Right renal cortex interstitium (tissue), 3 donors: ENCODE measurements at places on chromosomes 16 and 17. TPM values are rescaled to one million over a fixed set of nuclear protein-coding genes. Genes with fewer than 3 reads are reported as not detected.

Gene WFIKKN2
- 0.68 TPM for polyA plus RNA-seq

Gene GJD3
- not detected for polyA plus RNA-seq

Gene TLCD1
- 21.0 TPM for polyA plus RNA-seq

Gene RRAD
- polyA plus RNA-seq, result 2.1 TPM

Gene C16orf92
- polyA plus RNA-seq, result not detected

Gene AXIN2
- 21.3 TPM for polyA plus RNA-seq

Gene SOST
- polyA plus RNA-seq, result 58.0 TPM

Gene BMERB1
- 44.0 TPM for polyA plus RNA-seq

Gene AHSP
- polyA plus RNA-seq, result 9.4 TPM

Gene TBC1D28
- polyA plus RNA-seq, result not detected

Gene TBC1D26
- 0.33 TPM for polyA plus RNA-seq

Gene CRYBA1
- polyA plus RNA-seq, result not detected

Gene ITGAL
- polyA plus RNA-seq, result 2.6 TPM

Gene MT2A
- polyA plus RNA-seq, result 22.9 TPM

Gene KRT33B
- polyA plus RNA-seq, result not detected

Gene CD300LD
- not detected for polyA plus RNA-seq

Gene SGF29
- 20.2 TPM for polyA plus RNA-seq

Gene SYT17
- polyA plus RNA-seq, result 9.3 TPM
